ENCODE measurements at places on chromosomes 5 and 9.

DNA sequence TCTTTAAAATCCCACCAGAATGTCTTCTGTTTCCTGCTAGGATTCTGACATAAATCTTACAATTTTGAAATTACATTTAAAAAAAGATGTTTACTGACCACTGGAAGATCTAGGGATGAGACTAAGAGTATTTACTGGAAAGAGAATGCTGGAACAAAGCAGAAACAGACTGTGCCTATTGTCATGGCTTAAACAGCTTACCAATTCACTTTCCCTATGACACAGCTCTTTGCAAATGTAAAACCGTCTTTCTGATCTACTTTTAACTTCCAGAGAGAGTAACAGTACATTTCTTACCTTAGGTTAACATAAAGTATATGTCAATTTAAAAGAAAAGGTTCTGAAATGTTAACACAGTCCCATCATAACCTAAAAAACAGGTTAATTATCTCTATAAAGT is 10.7 kb downstream of the GIN1 start:
- peak; percentile 6 for DNase-seq

DNA sequence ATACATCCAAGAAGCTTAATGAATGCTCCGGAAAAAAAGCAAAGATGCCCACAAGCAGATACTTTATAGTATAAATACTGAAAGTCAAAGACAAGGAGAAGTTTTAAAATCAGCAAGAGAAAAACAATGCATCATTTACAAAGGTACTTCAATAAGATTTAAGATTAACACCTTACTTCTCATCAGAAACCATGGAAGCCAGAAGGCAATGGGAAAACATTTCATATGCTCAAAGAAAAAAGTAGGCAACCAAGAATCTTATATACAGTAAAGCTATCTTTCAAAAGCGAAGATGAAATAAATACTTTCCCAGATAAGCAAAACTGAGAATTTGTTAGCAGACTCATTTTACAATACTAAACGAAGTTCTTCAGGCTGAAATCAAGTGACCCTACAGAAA is 51.1 kb downstream of the ABHD17B start:
- no peak for DNase-seq

DNA sequence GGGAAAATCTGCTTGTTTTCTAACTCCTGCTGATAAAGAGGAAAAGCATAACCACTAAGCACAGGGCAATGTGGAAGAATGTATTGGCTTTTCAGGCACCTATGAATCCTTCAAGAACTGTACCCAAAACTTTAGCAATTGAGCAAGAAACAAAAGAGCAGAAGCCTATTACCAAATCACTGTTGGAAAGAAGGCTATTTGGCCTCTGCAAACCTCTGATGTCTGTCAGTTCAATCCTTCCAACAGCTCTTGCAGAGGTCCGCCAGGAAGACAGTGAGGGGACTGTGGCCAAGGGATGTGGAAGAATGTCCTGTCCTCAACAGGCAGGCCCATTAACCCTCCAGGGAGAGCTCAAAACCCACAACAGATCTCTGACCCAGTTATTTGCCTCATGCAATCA is 328.6 kb downstream of the ENC1 start:
- no peak for DNase-seq

DNA sequence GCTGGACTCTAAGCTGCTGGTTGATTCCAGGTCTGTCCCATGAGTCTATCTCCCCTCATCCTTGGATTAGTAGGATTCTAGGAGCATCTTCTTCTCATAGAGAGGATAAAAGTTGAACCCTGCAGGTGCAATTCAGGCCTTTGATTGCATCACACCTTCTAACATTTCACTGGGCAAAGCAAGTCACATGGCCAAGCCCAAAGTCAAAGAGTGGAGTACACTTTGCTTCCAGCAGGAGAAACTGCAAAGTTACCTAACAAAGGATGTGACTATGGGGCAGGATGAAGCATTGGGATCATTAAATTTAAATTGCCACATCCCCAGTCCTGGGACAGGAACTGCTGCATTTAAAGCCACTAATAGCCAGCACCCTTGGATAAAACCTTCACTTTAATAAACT is 51.0 kb upstream of the EGFLAM start:
- DNase-seq, result no peak

GRCh38 chr9:133742849-133743444 is 4.8 kb upstream of the SARDH start:
- peak; percentile 92 for DNase-seq

- no peak for DNase-seq
These were observed 115.7 kb upstream of the C9orf72 start for GRCh38 chr9:27688954-27689353.

DNA sequence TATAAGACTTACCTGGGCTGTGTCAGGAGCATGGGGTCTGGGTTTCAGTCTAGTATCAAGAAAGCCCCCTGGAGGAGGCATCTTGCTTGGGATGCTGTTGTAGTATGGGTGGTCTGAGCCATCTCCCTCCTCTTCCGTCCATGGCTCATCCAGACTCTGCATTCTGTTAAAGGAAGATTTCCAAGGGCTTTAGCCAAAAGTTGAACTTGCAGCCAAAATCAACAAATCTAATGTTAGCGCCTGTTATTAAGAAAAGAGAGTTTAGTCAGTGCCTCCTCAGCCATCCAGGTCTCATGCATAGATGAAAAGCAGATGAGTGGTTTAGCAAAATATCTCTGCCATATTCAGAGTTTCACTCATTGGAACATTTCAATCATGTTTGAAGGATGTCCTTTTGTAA is 55.6 kb downstream of the S1PR3 start:
- no peak for DNase-seq

- no peak for DNase-seq
These were observed 870.7 kb upstream of the CDH10 start for GRCh38 chr5:25515525-25515924.

DNA sequence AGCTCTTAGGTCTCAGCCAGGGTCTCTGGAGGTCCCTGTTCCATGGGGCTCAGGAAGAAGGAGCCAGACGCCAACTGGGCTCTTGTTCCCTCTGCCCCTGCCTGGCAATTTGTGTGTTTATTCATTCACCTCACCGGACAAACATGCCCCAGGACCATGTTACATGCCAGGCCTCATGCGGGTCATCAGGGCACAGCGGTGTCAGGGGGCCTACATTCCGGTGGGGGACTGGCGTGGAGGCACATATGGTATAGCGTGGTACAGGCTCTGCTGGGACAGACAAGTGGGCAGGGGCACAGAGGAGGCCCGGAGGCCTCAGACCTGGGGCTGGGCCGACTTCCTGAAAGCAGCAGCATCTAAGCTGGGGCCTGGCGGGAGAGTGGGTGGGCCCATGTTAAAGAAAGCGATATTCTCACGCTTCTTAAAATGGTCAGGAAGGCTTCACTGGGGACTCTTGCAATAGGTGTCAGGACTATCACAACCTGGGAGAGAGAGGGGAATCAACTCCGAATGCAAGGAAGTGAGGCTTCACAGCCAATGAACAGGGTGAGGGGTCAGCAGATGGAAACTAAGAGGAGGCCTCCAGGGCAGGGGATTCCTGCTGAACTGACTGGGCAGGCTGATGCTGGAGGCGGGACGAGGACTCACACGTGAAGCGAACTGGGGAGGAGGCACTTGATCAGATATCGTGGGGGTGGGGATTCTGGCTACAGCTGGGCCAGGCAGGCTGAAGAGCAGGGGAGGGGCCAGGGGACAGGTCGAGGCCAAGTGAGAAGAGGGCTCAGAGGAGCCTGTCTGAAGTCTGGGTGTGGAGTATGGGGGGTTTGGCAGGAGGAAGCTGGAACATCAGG is 41.9 kb downstream of the NCS1 start:
- DNase-seq, result peak; percentile 64
